ENCODE measurements at places on chromosomes 5 and 9. TPM values are rescaled to one million over a fixed set of nuclear protein-coding genes. Genes with fewer than 3 reads are reported as not detected.

The GABRA1 gene
- total RNA-seq = not detected

- H3K27me3 ChIP-seq = no peaks in the 10 kb centered on the region
- no peak overlapping the region for H3K4me3 ChIP-seq
- no peaks in the 10 kb centered on the region for H3K36me3 ChIP-seq
- H3K27ac ChIP-seq = no peak overlapping the region
- H3K4me1 ChIP-seq = no peaks in the 10 kb centered on the region
Observed at GRCh38 chr5:102048940-102049339, 247.1 kb downstream of the SLCO4C1 start.

DNA sequence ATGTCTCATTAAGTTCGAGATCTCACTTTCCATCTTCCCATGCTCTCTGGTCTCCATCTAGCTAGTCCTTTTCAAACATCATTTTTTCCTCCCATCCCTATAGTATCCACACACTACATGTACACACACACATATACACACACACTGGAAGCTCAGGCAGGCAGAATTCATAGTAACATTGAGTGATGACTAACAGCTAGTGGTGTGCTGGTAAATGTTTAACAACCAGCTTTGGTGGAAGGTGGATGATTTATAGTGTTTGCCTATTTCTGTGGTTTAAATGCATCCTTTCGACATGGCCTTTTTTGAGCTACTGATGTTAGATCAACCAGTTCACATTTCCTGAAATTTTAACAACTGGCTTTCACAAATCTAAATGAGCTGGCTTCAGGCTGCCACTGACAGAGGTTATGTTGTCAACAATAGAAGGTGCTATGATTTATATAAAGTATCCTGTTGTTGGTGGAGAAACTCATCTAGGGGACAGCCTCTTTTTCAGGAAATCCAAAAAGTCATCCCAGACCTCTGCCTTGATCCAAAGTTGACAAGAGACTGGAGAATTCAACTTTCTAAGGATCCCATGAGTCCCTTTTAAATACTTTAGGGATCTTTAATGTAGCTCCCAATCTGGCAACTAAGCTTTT, 117.8 kb downstream of the CCDC192 start:
- H3K27me3 ChIP-seq = no peaks in the 10 kb centered on the region
- no peak overlapping the region for H3K27ac ChIP-seq
- DNase-seq = peak; percentile 43
- H3K36me3 ChIP-seq = no peaks in the 10 kb centered on the region

GRCh38 chr9:134885679-134886412, 5.2 kb downstream of the FCN2 start:
- H3K4me1 ChIP-seq = no peaks in the 10 kb centered on the region
- no peak overlapping the region for H3K27ac ChIP-seq
- H3K27me3 ChIP-seq = no peaks in the 10 kb centered on the region
- H3K36me3 ChIP-seq = no peaks in the 10 kb centered on the region
- no peak for DNase-seq
- no peak overlapping the region for H3K4me3 ChIP-seq

GRCh38 chr5:146112476-146112875, 7.1 kb upstream of the PLAC8L1 start:
- no peaks in the 10 kb centered on the region for H3K4me1 ChIP-seq
- DNase-seq = no peak
- H3K27me3 ChIP-seq = no peaks in the 10 kb centered on the region
- no peak overlapping the region for H3K4me3 ChIP-seq
- H3K27ac ChIP-seq = no peak overlapping the region

DNA sequence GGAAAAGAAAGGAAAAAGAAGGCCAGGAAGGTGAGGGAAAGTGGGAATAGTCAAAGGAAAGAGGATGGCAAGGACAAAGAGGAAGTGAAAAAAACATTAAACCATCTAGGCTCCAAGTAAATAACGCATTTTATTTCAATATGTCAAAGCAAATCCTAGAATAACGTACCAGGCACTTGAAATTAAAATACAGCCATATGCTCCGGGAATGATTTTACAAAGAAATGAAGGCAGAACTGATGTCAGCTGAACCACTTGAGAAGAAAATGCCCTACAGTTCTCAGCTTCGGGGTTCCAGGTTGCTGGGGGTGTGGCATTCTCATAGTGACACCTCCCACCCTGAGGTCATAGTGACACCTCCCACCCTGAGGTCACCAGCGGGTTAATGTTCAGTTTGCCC, 281.6 kb downstream of the SEMA5A start:
- H3K4me1 ChIP-seq = peaks cover 15% of the 10 kb centered on the region
- H3K4me3 ChIP-seq = no peak overlapping the region
- H3K27ac ChIP-seq = peak overlapping the region; percentile 77
- H3K27me3 ChIP-seq = no peaks in the 10 kb centered on the region

All from GM23248 (cell line).